Pons (tissue), 1 donor: ENCODE measurements at places on chromosomes 6 and 20.

- no peak for DNase-seq
Observed at GRCh38 chr6:101799531-101799930, 406.0 kb downstream of the GRIK2 start.

GRCh38 chr6:166722785-166723184, 95.7 kb upstream of the RPS6KA2 start:
- no peak for DNase-seq

- DNase-seq: no peak
Observed at GRCh38 chr6:110334423-110335180, 23.5 kb downstream of the METTL24 start.

DNA sequence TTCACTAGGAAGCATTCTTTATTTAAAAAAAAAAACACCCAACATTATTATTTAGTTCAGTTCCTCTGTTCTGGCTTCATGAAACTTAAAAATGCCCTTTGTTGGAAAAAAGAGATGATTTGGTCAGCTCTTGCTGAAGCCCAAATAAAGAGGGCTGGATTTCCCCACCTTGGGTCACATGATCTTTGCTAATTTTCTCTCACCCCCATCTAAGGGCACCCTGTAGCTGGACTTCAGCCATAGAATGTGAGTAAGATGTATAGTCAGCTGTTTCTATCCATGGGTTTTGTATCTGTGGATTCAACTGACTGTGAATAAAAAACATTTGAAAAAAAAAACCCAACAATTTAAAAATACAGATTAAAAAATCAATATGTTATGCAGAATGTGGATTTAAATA, 213.9 kb upstream of the SULF2 start:
- no peak for DNase-seq

DNA sequence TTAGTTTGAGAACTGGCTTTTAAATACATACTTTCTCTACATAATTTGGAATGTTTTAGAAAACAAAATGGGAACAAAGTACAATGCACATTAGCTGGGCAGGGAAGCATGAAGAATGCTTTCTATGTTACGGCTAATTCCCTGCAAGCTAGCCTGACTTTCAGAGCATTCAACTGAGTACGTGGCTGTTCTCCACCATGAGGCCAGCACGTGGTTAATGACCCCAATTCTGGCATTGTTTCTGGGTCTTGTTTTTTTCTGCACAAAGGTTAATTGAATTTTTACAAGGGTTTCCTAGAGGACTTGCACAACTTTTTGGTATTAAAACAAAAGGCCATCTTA, 208.6 kb upstream of the AGPAT4 start:
- peak; percentile 20 for DNase-seq
